Heart left ventricle (tissue), 16 donors: ENCODE measurements at places on chromosomes 2 and 18. TPM values are rescaled to one million over a fixed set of nuclear protein-coding genes. Genes with fewer than 3 reads are reported as not detected.

GRCh38 chr18:62280786-62281185 is 44.3 kb upstream of the TNFRSF11A start:
- H3K4me3 ChIP-seq, result no peak overlapping the region
- no peak for DNase-seq
- no peak overlapping the region for H3K27ac ChIP-seq
- H3K36me3 ChIP-seq, result peaks cover 52% of the 10 kb centered on the region
- peaks cover 23% of the 10 kb centered on the region for H3K4me1 ChIP-seq
- no peaks in the 10 kb centered on the region for H3K27me3 ChIP-seq

GRCh38 chr2:119694845-119695521 is 16.0 kb downstream of the TMEM177 start:
- H3K27ac ChIP-seq, result no peak overlapping the region
- H3K4me3 ChIP-seq, result no peak overlapping the region
- H3K27me3 ChIP-seq, result no peaks in the 10 kb centered on the region
- DNase-seq, result no peak
- H3K4me1 ChIP-seq, result no peaks in the 10 kb centered on the region
- H3K36me3 ChIP-seq, result no peaks in the 10 kb centered on the region

GRCh38 chr18:36274083-36274715 is 23.3 kb upstream of the FHOD3 start:
- no peak for DNase-seq
- H3K4me1 ChIP-seq, result no peaks in the 10 kb centered on the region
- no peaks in the 10 kb centered on the region for H3K36me3 ChIP-seq
- no peak overlapping the region for H3K27ac ChIP-seq
- no peak overlapping the region for H3K4me3 ChIP-seq

DNA sequence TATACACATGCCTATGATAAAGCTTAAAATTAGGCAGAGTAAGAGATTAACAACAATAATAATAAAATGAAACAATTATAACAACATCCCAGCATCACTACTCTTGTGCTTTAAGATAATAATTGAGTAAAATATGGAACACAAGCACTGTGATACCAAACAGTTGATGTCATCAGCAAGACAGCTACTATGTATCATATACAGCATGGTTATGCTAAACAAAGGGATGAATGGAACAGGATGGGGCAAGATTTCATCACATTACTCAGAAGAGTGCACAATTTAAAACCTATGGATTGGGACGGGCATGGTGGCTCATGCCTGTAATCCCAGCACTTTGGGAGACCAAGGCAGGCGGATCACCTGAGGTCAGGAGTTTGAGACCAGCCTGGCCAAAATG is 1221.0 kb downstream of the SUCLG1 start:
- DNase-seq, result no peak
- H3K4me3 ChIP-seq, result no peak overlapping the region
- H3K36me3 ChIP-seq, result no peaks in the 10 kb centered on the region
- H3K27me3 ChIP-seq, result no peaks in the 10 kb centered on the region
- H3K27ac ChIP-seq, result no peak overlapping the region
- no peaks in the 10 kb centered on the region for H3K4me1 ChIP-seq

- no peaks in the 10 kb centered on the region for H3K27me3 ChIP-seq
- no peaks in the 10 kb centered on the region for H3K36me3 ChIP-seq
- peaks cover 28% of the 10 kb centered on the region for H3K4me1 ChIP-seq
- no peak overlapping the region for H3K27ac ChIP-seq
- H3K4me3 ChIP-seq, result peak overlapping the region; percentile 18
Measured at GRCh38 chr18:77111951-77112746, 20.4 kb downstream of the MBP start.

DNA sequence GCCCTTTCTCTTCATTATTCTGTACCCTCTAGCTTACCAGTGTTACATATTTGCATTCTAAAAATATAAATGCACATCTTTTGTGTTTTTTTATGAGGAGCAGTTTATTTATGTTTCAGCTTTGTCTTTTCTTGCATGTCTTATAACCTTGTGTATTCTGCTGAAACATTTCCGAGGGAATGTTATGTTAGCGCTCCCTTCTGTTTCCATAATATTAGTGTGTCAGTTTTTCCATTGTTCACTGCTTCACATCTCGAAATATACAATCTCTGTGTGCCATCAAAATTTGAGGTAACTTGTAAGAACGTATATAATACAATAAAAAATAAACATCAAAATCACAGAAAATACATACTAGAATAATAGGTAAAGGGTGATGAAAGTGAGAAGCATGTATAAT is 153.3 kb downstream of the PKP4 start:
- no peak overlapping the region for H3K4me3 ChIP-seq
- H3K36me3 ChIP-seq, result no peaks in the 10 kb centered on the region
- no peaks in the 10 kb centered on the region for H3K27me3 ChIP-seq
- no peaks in the 10 kb centered on the region for H3K4me1 ChIP-seq

- no peaks in the 10 kb centered on the region for H3K27me3 ChIP-seq
- no peaks in the 10 kb centered on the region for H3K4me1 ChIP-seq
- H3K27ac ChIP-seq, result no peak overlapping the region
- H3K4me3 ChIP-seq, result no peak overlapping the region
- DNase-seq, result no peak
Measured at GRCh38 chr18:59547581-59548182, 149.5 kb downstream of the CCBE1 start.

DNA sequence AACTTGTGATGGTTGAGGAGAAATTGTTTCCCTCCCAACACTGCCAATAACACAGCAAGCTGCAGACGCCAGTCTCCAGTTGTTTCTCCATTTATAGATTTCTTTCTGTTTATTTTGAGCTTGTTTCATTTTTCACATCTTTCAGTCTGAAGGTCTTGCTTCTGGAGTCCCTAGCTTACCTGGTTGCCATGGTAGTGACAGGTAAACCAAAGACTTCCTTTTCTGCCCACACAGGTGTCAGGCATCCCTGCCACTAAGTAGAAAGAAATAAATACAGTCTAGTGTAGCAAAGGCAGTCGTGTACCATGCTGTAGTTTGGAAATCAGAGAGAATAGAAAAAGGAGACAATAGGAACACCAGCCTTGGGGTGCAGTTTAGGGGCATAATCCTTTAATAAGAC is 82.8 kb downstream of the MARCHF4 start:
- no peak for DNase-seq
- no peaks in the 10 kb centered on the region for H3K4me1 ChIP-seq
- peaks cover 15% of the 10 kb centered on the region for H3K27me3 ChIP-seq
- H3K27ac ChIP-seq, result no peak overlapping the region

DNA sequence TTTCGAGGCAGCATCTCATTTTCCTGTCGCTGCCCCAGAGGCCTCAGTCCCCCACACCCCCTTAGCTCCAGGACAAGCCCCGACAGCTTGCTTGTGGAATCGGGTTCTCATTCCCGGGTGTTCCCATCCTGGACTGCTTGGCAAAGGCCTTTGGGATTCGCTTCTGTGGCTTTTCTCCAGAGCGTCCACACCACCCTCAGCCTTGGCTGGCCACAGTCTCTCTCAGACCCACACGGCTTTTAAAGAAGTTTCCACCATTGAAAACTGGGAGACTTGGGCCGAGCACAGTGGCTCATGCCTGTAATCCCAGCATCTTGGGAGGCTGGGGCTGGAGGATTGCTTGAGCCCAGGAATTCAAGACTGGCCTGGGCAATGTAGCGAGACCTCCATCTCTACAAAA is 2.7 kb downstream of the ESPNL start:
- H3K4me3 ChIP-seq, result no peak overlapping the region
- no peaks in the 10 kb centered on the region for H3K36me3 ChIP-seq
- no peaks in the 10 kb centered on the region for H3K27me3 ChIP-seq
- H3K4me1 ChIP-seq, result no peaks in the 10 kb centered on the region

- H3K27me3 ChIP-seq, result no peaks in the 10 kb centered on the region
- no peak for DNase-seq
Measured at GRCh38 chr18:43420950-43421349, 143.7 kb upstream of the SYT4 start.

DNA sequence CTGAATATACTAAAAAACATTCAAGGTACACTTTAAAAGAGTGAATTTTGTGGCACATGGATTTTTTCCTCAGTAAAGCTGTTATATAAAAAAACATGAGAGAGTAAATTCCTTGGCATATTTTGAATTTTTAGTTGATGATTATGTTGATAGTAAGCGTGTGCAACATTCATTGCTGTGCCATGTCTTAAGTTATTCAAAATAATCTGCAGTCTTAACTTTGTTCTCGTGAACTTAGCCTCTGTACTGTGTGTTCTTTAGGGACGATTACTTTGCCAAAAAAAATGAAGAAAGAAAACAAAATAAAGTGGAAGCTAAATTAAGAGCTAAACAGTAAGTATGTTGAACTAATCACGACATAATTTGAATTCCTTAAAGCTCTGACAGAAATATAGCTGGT is 9.6 kb downstream of the SSB start:
- no peak for DNase-seq
- H3K4me1 ChIP-seq, result no peaks in the 10 kb centered on the region
- H3K36me3 ChIP-seq, result peaks cover 96% of the 10 kb centered on the region
- no peaks in the 10 kb centered on the region for H3K27me3 ChIP-seq
- no peak overlapping the region for H3K4me3 ChIP-seq
- no peak overlapping the region for H3K27ac ChIP-seq

Gene ALPG
- total RNA-seq, result not detected

Gene ARL4C
- 3.1 TPM for total RNA-seq

Gene ADRA2B
- total RNA-seq, result 2.3 TPM

Gene WDFY1
- total RNA-seq, result 22.2 TPM

Gene IL1F10
- not detected for total RNA-seq

Gene MTX2
- total RNA-seq, result 48.8 TPM

Gene NT5DC4
- not detected for total RNA-seq

Gene DNER
- 0.50 TPM for total RNA-seq

Gene RAD51AP2
- total RNA-seq, result 0.07 TPM

Gene B4GALT6
- total RNA-seq, result 5.5 TPM

Gene NYAP2
- not detected for total RNA-seq

Gene EGR4
- total RNA-seq, result not detected

Gene MC5R
- total RNA-seq, result not detected

Gene L3MBTL4
- total RNA-seq, result 0.46 TPM

Gene TEKT4
- not detected for total RNA-seq
